ENCODE measurements at places on chromosomes 4 and X.

GRCh38 chr4:11593576-11594116 is 165.0 kb upstream of the HS3ST1 start:
- no peak for DNase-seq

- DNase-seq, result no peak
These were observed 74.4 kb downstream of the SORCS2 start for GRCh38 chr4:7266525-7267292.

GRCh38 chr4:147594107-147594506 is 23.1 kb upstream of the TMEM184C start:
- no peak for DNase-seq

DNA sequence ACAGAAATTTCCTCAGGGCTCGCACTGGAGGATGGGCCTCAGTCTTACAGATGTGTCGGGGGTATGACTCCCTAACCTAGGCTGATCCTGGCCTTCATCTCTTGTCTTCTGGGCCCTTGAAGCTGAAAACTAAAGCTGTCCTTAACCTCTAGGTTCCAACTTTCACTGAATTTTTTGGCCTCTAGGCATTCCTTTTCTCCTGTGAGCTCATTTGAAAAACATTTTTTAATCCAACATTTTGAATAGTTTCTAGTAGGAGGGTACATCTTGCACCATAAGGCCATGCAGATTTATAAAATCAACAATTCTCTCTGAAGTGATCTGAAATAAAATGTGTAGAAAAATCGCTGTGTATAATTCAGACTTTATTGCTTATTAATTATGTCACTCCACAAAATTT is 19.7 kb downstream of the RWDD4 start:
- no peak for DNase-seq

DNA sequence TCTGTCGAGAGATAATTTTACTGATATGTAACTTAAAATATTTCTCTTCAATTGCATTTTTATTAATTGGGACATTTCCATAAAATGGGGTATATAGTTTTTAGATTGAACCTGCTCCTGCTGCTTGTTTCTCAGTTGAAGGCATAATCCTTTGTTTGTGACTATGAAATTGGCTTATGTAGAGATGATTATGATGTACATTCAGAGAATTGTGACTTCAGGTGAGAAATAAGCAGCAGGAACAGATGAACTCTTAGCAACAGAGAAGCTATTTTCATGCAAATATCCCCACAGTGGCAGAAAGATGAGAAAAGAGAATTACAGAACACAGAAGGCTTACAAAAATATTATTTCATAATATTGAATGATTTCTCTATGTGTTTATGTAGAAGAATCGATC is 1499.5 kb upstream of the ADGRL3 start:
- no peak for DNase-seq

- DNase-seq, result no peak
These were observed 72.8 kb downstream of the CLCN5 start for GRCh38 chrX:49995107-49995731.

DNA sequence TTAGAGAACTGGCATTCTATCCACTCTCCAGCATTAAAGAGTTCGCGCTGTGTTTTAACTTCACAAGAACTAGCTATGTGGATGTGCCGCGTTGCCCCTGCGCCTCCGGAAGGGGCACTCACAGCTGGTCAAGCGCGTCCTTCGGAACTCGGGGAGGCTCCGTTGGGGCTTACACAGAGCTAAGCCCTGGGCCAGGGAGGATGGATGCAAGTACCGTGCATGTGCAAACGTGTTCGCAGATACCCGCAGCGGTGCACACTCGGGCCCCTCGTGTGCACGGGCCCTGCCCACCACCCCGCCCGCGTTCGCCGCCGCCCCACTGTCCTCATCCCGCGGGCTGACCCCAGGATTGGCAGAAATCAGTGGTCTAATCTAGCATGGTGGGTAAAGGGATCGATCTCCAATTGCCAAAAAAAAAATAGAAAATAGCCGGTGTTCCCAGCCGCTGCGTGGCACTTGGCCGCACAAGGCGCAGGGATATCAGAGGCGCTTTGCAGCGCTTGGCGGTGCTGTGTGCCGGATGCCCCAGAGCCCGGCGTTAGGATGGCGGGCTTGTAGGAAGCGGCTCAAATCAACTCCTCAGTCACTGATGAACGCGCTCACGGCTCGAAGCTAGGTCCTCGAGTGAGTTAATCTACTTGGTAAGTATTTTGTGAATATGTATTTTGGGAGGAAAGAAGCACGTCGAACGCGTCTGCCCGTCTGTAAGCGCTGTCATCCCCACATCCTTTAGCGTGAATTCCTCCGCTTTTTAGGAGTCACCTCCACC is 989 bp upstream of the PCDH10 start:
- no peak for DNase-seq

DNA sequence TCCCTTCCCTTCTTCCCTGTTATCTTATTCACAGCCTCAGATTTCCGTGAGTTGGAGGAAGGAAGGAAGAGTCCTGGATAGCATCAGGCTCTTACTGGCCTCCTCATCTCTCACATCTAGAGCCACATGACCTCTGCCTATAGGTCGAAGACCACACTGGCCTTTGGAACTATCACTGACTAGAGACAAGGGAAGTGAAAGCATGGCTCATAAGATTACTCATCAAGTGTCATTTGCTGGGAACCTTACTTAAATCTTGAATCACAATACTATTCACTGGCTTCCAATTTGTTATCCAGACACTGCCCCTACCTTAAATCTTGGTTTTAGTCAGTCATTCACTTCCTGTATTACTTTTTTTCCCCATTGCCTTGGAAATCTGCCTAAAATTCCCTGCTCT is 61.6 kb upstream of the MTMR8 start:
- no peak for DNase-seq

- no peak for DNase-seq
These were observed 109.2 kb upstream of the NPY2R start for GRCh38 chr4:155099231-155099630.

DNA sequence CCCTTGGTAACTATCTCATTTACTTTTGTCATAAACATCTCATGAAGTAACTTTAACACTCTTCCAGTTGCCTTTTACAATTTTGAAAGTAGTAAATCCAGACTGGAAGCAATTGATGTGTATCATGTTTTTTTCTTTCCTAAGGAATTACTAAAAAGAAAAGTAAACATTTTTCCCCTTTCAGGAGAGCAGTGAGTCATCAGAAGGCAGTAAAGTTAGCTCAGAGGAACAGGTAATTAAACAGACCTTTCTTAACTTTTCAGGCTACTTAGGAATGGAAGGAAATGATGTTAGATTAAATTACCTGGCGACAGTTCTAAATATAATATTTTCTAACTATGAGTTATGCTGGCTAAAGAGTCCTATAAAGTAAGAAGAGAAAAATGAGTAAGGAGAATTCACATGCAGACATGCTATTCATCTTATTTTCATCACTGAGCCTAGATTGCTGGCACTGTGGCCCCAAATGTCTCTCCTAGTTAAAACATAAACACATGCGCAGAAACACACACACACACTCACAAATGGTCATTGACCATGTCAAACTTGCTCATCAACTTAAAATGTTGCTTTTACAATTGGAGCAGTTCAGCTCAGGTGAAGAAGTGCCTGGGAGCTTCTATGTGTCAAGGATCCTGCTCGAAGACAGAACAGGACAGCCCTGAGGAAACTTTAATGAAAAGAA is 9.3 kb downstream of the DMP1 start:
- no peak for DNase-seq

DNA sequence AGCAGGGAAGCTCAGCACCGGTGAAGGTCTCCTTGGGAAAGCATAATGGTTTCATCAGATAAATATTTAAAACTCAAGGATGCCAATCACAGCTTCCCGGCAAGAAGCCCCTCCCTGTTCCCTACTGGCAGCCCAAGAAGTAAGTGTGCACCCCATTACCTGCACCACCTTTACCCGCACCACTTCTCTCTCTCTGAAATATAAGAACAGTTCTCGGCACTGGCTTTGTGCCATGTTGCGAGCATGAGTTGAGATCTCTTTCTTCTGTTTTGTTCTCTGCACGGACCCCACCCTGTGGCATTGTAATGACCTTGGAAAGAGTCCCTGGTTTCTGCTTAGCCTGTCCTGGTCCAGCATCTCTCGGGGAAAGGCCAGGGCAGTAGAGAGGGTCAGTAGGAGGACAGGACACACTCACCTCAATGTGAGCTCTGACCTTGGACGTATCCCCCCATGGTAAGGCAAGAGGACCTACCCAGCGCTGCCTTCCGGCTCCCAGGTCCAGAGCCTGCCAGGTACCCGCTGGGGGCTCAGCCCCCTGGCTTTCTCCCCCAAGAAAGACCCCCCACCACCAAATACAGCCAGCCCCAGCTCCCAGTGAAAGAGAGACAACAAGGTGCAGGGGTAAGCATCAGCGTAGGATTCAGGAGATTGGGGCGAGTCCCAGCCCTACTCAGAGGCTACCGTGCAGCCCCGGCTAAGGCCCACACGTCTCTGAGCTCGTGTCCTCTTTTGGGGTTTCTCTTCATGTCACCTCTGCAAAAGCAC is 80.7 kb downstream of the PSAPL1 start:
- no peak for DNase-seq

DNA sequence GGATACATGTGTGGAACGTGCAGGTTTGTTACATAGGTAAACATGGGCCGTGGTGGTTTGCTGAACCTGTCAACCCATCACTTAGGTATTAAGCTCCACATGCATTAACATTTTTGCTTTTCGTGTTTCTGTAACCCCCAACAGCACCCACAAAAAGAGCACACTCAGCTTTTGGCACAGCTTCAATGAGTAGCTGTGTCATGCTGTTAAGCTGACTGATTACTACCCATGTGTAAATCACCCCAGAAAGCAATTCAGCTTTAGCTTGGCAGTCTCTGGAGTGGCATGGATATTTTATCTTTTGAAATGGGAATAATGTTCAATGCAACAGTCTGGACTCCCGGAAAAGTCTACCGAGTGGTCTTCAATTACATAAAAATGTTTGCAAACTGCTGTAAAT is 734.3 kb downstream of the STIM2 start:
- no peak for DNase-seq

GRCh38 chr4:164952551-164952950 is 24.9 kb downstream of the TRIM61 start:
- DNase-seq, result no peak

- no peak for DNase-seq
These were observed 355.9 kb downstream of the GPM6A start for GRCh38 chr4:175456131-175456530.

- DNase-seq, result no peak
These were observed 45.1 kb downstream of the DTHD1 start for GRCh38 chr4:36326476-36327029.

- DNase-seq, result no peak
These were observed 5.5 kb upstream of the C4orf50 start for GRCh38 chr4:6023731-6024130.

- no peak for DNase-seq
These were observed 688 bp downstream of the UFSP2 start for GRCh38 chr4:185424905-185425646.

DNA sequence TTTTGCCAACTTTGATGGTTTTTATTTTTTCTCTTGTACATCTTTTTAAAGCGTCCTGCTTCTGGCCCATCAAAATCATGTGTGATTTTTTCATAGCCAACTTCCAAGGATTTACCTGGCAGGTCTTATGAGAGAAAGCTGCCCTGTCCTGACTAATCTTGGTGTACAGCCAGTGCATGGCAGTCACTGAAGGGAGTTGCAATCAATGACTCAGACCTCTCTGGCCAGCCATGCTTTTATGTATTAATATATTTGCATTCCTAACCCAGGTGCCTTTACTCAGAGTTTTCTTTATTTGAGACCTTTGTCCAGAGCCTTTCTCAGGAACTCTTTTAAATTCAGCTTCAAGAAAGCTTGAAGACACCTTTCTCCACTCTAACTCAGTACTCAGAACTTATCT is 691.5 kb upstream of the HTR2C start:
- no peak for DNase-seq

- DNase-seq, result no peak
These were observed 984.1 kb downstream of the TRAM1L1 start for GRCh38 chr4:116101321-116101720.

DNA sequence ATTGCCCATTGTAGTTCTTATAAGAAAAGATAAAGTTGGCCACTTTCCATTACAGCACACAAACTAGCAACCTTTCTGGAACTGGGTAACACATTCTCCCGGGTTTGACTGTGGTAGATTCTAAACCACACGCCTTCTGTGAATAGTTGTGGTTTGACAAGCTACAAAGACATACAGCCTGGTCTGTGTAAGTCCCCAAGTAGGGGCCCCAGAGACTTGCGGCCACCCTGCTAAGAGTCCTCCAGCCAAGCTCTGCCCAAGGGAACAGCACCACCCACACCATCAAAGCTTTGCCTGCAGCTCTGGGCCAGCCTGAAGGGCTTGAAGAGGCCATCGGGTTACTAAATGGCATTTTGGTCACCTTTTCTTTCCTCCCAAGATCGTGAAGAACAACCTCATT is 203.4 kb downstream of the MAML3 start:
- DNase-seq, result no peak

DNA sequence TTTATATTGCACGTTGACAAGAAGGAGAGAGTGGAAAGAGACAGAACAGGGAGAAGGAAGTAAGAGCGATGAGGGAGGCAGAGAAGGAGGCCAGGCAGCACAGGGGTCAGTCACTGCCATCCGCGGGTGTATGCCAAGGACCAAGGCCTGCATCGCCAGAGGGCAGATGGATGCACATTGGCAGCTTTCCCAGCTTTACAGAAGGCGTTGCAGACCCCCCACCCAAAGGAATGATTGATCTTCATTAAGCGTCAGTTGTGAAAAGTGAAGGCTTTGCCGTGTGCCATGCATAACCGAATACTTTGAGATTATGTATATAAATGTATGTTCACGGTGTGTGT is 21.6 kb downstream of the PIGG start:
- no peak for DNase-seq

GRCh38 chrX:24396931-24397279 is 36.5 kb downstream of the SUPT20HL1 start:
- no peak for DNase-seq

DNA sequence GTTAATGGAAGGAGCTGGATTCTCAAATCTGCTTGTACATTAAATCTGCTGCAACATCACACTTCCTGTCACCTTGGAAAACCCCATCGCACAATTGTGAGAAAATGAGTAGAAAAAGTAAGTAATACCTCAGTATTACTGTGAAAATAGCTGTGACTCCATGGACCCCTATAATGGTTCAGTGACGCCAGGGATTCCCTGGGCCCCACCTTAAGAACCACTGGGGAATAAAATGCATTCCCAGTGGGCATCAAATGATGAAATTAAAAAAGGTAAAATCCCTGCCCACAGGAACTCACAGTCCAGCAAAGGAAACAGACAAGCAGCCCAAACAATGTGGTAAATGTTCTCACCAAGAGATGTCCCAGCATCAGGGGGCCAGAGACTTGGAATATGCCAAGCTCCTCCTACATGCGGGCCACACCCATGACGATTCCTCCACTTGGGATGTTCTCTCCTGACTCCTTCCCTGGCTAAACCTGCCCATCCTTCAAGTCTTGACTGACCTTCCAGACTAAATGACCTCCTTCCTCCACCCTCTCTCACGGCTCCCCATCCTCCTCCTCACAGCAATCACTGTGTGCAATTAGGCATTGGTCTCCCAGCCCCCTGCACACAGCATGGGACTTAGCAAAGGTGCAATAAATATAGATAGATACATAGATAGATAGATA is 2.6 kb downstream of the EVC2 start:
- no peak for DNase-seq

DNA sequence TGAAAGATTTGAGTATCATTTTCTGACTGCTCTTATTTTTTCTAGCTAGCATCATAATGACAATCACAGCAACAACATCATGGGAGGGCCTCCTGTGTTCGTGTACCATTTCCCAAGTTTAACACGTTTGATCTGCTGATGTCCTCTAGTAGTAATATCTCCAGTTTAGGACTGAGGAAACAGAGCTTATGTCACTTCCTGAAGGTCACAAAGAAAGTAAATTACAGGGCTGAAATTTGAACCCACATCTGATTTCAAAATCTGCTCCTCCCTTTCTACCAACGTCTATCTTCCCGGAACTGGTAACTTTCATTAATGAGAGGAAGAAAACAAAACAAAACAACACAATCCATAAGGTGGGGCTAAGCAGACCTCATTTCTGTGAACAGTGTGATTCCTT is 302.7 kb downstream of the PACRGL start:
- no peak for DNase-seq
